Astrocyte of the spinal cord (primary cell): ENCODE measurements at places on chromosomes 5 and 9.
A peak's percentile ranks its signal among the peaks of the same experiment; 100 is the strongest.

GRCh38 chr5:53956632-53957031 lies 353.7 kb downstream of the ARL15 start:
- DNase-seq: no peak

DNA sequence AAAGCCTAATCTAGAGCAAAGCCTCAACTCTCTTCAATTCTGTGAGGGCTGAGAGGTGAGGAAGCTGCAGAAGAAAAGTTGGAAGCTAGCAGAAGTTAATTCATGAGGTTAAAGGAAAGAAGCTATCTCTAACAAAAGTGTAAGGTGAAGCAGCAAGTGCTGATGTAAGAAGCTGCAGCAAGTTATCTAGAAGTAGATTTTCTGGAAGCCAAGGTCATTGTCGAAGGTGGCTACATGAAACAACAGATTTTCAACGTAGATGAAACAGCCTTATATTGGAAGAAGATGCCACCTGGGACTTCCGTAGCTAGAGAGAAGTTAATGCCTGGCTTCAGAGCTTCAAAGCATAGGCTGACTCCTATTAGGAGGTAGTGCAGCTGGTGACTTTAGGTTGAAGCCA lies 42.0 kb downstream of the SREK1 start:
- DNase-seq: no peak

DNA sequence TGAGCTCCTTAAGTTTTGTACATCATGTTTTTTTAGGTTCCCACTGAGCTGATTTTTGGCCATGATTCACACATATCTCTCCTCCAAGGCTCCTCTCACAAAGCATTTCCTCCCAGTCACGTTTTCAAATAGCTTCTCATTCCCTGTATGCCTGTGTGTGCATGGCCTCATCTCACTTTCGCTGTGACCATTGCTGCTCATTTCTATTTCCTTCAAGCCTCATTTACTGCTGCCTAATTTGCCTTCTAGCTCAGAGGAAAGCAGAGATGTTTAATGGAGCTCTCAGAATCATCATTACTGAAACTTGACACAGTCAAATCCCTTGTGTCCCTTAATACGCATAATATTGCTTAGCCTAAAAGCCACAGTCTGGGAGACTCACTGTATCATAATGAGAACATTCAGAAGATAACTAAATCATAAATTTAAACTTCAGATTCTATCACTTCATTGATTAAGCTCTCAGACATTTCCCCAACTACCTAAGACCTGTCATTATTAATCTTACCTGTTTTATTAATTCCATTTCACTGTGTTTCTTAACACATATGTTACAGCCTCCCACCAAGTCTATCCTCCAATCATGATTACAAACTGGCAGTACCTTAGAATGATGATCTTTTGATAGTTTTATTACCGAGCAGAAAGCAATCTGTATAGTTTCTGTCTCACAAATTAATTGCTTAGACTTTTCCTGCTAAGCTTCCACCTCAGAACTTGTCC lies 278.3 kb upstream of the PTGER4 start:
- DNase-seq: peak; percentile 48

- DNase-seq: no peak
Observed at GRCh38 chr5:135713161-135713915, 121.1 kb upstream of the SLC25A48 start.

DNA sequence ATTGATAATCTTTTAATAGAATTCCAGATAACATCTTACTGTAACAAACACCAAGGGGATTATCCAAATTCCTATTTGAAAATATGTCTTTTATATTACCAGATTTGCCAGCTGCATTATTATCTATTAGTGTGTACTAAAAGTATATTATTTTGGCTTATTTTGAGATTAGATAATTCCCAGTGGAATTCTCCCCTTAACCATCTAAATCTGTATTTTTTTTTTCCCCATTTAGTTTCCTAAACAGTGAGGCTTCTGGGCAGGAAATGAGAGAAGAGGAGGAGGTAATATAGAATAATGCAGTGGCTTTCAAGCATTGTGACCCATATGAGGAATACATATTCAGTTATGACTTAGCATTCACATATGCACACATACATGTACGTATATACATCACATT lies 53.5 kb upstream of the ABL1 start:
- DNase-seq: no peak

- peak; percentile 97 for DNase-seq
Observed at GRCh38 chr5:124649491-124650146, 96.8 kb downstream of the ZNF608 start.
